Mesangial cell (primary cell): ENCODE measurements at places on chromosomes 7 and 10. TPM values are rescaled to one million over a fixed set of nuclear protein-coding genes. Genes with fewer than 3 reads are reported as not detected.

Gene MEST
- 77.9 and 170 TPM in 2 replicates for total RNA-seq

Gene GNGT1
- total RNA-seq: not detected in 2 replicates

Gene HOXA2
- total RNA-seq: 2.4 and 2.7 TPM in 2 replicates

Gene SH3PXD2A
- 8.1 and 13.1 TPM in 2 replicates for total RNA-seq

Gene DYNC1I1
- total RNA-seq: 0.16 and 0.38 TPM in 2 replicates

Gene ASAH2B
- 2.5 and 3.7 TPM in 2 replicates for total RNA-seq

Gene AS3MT
- 4.7 and 6.0 TPM in 2 replicates for total RNA-seq

Gene EXOSC1
- 35.7 and 47.3 TPM in 2 replicates for total RNA-seq
